GM06990 (cell line): ENCODE measurements at places on chromosomes 3 and 15.

DNA sequence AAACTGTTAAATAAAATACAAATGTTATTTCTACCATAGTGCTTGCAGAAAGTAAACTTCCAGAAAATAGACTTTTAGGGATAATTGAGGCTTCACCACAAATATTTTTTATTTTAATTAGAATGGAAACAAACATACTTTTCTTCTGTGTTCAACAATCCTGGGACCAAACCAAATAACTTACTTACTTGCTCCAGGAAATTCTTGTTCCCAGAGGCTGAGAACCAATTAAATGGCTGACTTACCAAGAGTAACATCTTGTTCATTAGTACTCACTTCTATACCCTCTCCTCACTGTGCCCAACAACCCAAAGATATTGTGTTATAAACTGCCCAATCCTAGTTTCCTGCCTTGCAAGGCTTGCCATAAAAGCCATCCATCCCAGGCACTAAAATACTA, 172.2 kb upstream of the PFN2 start:
- no peak for DNase-seq

GRCh38 chr15:57033715-57034439, 115.4 kb downstream of the TCF12 start:
- no peak for DNase-seq

- DNase-seq, result no peak
These were observed 15.5 kb upstream of the LYZL4 start for GRCh38 chr3:42425736-42426407.

DNA sequence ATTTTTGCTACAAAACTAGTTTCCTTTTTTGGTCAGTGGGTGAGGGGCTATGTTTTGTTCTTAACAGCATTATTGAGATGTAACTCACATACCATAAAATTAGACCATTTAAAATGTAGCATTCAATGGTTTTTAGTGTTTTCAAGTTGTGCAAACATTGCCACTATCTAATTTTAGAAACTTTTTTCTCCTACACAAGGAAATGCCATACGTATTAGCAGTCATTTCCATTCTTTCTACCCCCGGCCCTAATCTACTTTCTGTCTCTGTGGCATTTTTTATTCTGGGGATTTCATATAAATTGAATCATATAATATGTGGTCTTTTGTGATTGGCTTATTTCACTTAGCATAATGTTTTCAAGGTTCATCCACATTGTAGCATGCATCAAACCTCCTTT, 55.0 kb upstream of the TIPARP start:
- DNase-seq, result no peak

DNA sequence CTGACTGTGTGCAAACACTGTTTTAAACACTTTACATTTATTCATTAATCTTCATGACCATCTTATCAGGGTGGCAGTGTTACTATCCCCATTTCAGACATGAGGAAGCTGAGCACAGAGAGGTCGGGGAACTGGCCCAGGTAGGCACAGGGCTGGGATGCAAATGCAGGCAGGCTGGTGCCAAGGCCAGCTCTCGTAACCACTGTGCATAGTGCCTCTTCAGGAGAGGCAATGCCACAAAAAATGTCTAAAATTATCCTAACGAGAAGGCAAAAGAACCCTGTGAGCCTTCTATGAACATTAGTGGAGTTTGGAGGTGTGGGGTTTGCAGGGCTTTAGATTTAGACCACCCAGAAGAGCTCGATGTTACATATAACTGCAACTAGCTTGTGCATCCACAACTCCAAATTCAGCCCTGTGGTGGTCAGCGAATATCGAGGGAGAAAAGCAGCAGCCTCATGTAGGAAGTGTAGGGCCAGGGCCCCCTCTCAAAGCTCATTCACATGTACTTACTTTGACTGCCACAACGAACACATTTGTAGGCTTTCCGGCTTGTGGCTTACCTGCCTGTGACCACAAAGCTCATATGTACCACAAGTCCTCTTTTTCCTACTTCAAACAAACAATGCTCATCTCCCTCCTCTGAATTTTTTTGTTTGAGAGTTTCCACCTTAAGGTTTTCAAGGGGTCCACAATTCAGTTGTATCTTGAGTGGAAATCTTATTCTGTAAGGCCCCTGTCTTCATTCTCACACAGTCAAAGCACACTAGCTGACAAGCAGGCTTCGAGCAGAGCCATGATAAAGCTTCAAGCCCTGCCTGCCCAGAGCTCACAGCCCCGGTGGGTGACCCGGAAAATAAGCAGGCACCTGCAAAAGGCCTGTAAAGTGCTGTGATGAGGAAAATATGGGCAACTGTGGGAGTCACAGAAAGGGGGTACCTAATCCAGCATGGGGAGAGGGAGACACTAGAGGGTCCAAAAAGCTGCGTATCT, 722.9 kb upstream of the CFAP20DC start:
- DNase-seq, result peak; percentile 39

DNA sequence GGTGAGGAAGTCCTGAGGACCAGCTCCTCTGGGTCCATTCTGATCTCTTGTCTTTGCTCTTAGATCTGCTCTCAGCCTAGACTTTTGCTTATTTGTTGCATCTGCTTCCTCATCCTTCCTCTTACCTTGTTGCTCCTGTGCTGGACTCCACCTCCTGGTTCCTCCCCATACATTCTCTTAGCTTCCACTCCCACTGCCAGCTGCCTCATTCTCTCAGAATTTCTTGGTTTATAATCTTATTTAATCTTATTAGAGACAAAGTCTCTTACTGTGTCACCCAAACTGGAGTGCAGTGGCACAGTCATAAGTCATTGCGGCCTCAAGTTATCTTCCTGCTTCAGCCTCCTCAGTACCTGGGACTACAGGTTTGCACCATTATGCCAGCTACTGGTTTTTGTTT, 68.2 kb upstream of the PSMD6 start:
- no peak for DNase-seq

DNA sequence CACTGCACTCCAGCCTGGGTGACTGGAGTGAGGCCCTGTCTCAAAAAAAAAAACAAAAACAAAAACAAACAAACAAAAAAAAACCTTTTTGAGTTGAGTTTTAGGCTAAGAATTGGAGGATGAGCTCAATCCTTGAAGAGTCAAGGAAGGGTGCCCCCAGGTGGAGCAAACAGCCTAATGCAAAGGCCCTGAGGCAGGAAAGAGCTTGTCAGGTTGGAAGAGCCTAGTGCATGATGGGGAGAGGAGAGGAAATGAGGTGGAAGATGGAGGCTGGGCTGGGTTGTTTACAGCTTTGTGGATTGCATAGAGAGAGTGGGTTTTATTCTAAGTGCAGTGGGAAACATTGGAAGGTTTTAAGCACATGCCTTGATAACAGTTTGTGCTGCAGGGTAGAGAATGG, 2.1 kb upstream of the SNX22 start:
- no peak for DNase-seq

- no peak for DNase-seq
These were observed 195.6 kb downstream of the CTNNB1 start for GRCh38 chr3:41394896-41395295.

DNA sequence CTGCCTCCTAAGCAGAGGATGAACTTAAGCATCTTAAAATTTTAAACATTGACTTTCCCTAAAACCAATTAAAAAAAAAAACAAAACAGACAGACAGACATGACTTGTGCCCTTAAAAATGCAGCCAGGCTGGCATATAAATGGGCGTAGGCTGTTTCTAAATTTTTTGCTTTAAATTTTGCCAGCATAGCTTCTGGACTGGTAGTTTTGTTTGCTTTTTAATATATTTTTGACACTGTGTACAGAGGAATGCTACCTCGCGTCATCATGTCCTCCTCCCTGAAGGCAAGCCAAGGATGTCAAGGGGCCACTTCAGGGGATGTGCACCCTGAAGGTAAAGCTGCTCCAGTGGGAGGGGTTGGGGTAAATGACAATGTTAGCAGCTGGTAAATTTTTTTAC, 134.8 kb downstream of the PGPEP1L start:
- no peak for DNase-seq

DNA sequence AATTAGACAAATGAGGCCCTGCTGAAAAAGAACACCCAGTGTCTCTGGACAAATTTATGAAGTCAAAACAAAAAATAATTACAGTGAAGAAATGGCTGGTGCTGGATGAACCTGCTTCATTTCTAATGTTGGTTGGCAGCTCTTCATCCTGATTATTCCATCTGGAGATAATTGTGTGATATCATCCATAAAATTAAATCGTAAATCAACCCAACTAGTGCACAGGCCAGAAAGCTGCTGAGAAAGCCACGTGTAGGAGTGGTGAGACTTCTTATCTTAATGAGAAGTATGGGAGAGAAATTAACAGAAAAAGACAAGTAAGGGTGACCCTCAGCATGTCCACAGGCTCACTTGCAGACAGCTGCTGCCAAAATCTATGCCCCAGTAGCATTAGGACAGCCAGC, 465.2 kb upstream of the TGFBR2 start:
- DNase-seq, result no peak

GRCh38 chr3:188052169-188053035, 101.6 kb upstream of the LPP start:
- no peak for DNase-seq

- DNase-seq, result no peak
These were observed 691.1 kb upstream of the NAALADL2 start for GRCh38 chr3:174168026-174168425.

DNA sequence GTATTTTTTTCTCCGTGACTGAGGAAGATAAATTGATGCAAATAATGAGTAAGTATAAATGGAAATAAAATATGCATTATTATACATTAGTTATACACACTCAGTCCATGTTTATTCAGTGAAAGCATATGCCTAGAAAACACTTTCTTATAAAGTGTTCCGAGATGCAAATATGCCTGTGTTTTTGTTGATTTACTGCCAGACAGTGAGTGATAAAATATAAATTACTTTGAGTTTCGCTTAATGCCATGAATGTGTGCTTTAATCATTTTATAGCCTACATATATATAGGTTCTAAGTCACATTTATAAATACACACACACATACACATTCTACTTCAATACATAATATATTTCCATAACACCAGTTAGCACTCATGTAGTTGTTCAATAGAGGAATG, 569.2 kb downstream of the UNC13C start:
- DNase-seq, result no peak

GRCh38 chr3:128274837-128275236, 121.6 kb downstream of the EEFSEC start:
- DNase-seq, result no peak

DNA sequence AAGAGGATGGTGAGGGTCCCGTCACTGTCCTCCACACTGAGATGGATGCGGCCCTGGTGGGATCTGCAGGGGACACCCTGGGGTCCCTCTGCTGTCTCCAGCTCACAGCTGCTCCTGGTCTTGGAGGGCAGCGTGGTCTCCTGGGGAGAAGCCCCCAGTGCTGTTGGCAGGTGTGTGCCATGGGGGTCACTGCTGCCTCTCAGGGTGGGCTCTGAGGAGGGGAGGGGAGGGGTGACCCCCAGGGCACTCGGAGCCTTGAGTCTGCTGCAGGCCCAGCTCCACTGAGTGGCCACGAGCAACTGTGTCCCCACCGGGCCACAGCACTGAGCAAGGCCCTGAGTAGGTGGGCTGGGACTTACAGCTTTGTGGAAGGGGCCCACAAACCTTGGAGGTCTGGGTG, 34.7 kb downstream of the KLHL25 start:
- no peak for DNase-seq

GRCh38 chr3:181693280-181693679, 18.4 kb upstream of the SOX2 start:
- no peak for DNase-seq

- DNase-seq, result no peak
These were observed 3.8 kb downstream of the THSD4 start for GRCh38 chr15:71118881-71119632.

DNA sequence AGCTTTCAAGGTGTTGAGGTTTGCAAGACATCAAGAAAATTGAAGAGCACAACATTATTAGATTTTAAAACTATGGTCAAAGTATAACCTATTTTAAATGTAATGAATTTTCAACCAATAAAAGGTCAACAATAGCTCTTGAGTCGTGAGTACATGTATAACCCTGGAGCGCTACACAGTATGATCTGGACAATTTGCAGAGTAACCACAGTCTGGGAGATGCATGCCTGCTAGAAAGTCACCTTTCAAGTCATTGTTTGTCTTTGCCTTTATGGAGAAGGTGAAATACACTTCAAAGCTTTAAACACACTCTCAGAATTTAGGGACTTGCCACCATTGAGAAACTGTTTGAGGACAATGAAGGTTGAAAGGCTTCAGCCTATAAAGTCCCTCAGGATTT, 112.6 kb upstream of the ALCAM start:
- no peak for DNase-seq
